Activated CD4-positive, alpha-beta T cell treated with anti-CD3 and anti-CD28 coated beads, Interleukin-2, amount 10 ng/mL, durations not matched to agents 7 days and 5 days (primary cell): ENCODE measurements at places on chromosomes 3 and 15. TPM values are rescaled to one million over a fixed set of nuclear protein-coding genes. Genes with fewer than 3 reads are reported as not detected.
A peak's percentile ranks its signal among the peaks of the same experiment; 100 is the strongest.

DNA sequence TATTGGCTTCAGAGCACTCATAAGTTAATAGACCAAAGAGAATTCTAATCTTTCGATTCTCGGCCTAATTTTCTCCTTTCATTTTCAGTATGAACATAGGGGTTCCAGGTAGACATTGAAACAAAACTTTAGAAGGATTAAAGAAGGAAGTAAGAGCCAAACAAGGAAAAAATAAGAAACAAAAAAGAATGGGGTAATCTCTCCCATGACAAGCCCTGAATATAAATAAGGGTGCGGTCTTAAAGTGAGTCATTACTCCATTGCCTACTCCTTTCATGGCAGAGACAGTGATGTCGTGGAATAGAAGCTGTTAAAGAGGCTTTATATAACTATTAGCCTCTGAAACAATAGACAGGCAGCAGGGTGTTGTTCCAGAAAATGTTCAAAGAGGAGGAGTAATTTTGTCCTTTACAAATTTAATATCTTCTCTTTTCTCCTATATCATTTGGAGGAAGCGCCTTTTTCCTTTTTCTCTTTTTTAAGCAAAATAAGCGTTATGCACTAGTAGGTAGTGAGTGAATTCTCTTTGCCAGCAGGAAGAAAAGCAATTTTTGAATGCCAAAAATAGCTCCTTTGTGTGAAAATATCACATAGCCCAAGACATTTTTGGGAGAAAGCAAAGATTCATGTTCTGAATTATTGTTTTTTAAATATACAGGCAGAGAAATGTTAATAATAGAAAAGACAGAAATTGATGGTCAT is 607.9 kb upstream of the KCNMB2 start:
- no peak for DNase-seq

DNA sequence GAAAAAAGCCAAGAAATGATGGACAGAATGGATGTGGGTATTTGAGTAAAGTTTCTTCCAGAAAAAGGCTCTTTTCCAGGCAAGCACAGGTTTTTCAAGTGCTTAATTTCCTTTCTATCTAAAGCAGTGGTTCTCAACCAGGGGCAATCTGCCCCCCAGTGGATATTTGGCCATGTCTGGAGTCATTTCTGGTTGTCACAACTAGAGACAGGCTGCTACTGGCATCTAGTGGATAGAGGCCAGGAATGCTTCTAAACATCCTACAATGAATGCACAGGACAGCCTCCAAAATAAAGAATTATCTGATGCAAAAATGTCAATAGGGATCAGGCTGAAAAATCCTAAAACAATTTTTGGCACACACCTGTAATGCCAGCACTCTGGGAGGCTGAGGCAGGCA is 23.9 kb downstream of the SEC22C start:
- DNase-seq, result peak; percentile 62

Gene POC1A
- total RNA-seq, result 26.9 TPM

DNA sequence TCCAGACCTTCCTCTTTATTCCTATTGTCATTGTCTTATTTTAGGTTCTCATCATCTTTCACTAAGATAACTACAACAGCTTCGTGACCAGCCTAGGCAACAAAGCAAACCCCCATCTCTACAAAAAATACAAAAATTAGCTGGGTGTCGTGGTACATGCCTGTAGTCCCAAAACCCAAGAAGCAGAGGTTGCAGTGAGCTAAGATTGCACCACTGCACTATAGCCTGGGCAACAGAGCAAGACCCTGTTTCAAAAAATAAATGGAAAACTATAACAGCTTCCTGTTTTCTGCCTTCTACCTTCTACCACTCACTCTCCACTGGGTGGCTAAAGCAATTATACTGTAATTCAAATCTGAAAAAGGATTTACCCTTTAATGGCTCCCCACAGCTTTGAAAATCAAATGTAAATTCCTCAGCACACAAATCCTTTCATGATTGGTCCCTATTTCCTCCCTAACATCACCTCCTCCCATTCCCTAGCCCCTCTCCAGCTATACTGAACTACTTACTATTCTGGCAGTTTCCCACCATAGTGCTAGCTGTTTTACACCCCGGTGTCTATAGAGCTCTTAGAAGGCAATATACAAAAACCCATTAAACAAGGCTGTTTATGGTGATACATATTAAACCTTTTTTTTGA is 33.4 kb downstream of the LRRFIP2 start:
- no peak for DNase-seq

DNA sequence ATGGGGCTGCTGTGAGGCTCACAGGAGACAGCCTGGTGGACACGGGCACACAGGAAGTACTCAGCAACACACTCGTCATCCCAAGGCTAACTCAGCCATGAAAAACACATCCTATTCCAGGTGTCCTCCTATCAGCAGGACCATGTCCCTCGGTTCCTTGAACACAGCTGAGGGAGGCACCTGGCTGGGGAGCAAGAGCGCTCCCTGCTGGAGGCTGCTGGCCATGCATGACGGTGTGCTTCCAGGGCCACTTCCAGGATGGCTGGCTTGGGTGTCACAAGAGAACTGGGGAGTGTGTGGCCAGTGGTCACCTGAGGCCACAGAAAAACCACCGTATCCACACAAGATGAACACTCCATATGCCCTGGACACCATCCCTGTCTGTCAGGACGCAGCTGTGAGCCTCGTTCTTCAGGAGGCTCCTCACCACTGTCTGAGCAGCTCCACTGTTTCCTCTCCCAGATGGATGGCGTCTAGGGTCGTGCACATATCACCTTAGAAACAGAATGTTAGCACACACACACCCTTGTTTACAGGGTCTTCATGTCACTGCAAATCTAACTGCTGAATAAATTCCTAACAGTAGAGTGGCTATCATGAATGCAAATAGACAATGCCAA is 31.0 kb downstream of the POC1A start:
- peak; percentile 77 for DNase-seq

DNA sequence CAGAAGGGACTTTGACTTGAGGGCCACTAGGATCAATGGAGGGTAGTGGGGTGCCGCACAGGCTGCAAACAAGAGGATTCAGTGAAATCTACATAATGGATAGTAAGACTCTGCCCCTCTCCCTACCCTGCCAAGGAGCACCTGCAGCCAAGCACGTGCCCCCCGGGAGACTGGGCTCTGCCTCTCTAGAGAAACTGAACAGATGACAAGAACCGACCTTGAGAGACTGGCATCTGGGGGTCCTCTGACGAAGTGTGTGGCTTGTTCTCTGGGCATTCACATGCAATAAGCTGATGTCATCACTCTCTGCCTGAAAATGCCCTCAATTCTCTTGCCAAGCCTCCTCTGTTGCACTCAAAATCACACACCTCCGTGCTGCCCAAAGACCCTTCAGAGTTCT is 132.3 kb downstream of the FAM43A start:
- DNase-seq, result no peak

GRCh38 chr15:69513450-69513960 is 60.9 kb downstream of the RPLP1 start:
- no peak for DNase-seq

- DNase-seq, result no peak
These were observed 114.2 kb upstream of the THRB start for GRCh38 chr3:24608701-24609390.

- DNase-seq, result peak; percentile 23
These were observed 71.2 kb downstream of the GOLIM4 start for GRCh38 chr3:168024537-168024941.

DNA sequence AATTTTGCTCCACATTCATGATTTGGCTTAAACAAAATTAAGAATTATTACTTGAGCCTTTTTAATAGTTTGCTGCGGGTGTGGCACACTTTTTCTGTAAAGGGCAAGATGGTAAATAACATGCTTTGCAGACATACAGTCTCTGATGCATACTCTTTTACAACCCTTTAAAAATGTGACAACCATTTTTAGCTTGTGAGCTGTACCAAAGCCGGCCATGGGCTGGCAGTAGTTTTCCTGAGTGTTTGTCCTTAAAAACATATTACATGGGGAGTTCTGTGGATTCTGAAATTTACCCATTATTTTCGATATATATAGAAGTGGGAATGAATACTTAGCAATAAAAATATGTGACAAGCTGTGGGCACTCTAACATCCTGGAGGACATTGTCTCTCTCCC is 163.4 kb downstream of the FNDC3B start:
- no peak for DNase-seq

DNA sequence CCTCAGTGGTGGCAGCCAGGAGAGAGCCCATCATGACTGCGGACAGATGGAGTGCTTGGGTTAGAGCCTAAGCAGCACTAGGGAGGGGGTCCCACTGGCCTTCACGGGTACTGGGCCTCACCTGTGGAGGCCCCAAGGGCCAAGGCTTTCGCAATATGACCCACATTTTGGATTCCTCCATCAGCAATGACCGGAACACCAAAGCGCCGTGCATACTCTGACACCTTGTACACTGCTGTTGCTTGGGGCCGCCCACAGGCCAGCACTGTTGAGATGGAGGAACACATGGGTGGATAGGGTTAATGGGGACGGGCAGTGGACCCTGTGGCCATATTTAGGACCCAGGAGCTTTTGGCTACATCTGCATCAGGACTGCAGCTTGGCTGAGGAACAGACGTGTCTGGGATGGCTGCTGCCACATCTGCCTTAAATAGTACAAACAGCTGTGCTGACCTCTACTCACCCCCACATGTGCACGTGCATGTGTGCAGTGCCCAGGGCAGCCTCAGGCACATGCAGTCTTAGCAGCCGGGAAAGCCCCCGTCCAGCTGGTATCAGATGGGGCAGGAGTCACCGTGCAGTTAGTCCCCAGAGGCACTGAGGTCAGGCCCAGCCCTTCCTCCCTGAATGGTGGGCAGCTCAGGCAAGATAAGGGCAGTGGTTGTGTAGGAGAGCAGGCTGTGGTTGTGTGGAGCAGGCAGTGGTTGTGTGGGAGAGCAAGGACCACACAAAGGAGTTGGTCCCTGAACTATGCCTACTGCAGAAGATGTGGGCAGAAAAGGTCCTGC is 3.3 kb downstream of the NDUFAF3 start:
- DNase-seq, result no peak

Gene UPK1B
- not detected for total RNA-seq

GRCh38 chr3:37982331-37982730 is 8.3 kb upstream of the VILL start:
- DNase-seq, result no peak

- DNase-seq, result no peak
These were observed 336.2 kb downstream of the ERC2 start for GRCh38 chr3:56131974-56132590.

Gene SNUPN
- 44.1 TPM for total RNA-seq

- DNase-seq, result no peak
These were observed 328.3 kb upstream of the CHRM5 start for GRCh38 chr15:33639978-33640377.

- DNase-seq, result no peak
These were observed 55.8 kb downstream of the GASK1A start for GRCh38 chr3:43034911-43035310.

- DNase-seq, result peak; percentile 66
These were observed 254.1 kb upstream of the SATB1 start for GRCh38 chr3:18679238-18679637.

GRCh38 chr15:68051109-68051508 is 3.0 kb upstream of the PIAS1 start:
- DNase-seq, result no peak

Gene GJD2
- not detected for total RNA-seq

DNA sequence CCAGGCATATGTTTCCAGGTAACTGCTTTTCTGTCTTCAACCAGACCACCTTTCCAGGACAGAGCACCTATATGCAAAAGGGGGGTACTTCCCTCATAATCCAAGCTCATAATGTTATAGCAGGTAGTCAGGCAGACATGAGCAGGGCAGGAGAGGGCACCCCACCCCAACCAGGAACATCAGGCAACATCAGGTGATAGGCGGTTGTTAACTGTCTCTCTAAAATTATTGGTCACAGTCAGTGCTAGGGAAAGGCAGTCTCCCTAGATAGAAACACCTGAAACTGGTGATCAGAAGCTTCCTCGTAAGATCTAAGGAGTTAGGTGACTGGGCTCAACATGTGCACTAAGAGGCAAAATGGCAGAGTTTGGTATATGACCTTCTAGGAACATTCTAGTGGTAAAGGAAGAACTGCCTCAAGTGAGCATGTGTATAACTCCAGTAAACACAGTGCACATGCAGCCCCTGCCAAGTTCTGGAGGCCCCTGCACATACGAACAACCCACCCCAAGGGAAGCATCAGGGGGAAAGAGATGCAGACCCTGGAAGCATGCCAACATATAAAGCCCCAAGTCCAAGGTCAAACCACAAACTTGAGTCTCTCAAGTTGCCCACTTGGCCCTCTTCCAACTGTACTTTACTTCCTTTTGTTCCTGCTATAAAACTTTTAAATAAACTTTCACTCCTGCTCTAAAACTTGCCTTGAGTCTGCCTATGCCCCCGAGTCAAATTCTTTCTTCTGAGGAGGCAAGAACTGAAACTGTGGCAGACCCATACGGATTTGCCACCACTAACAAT is 270.9 kb downstream of the ULK4 start:
- DNase-seq, result no peak

GRCh38 chr3:152737021-152737908 is 97.7 kb upstream of the P2RY1 start:
- no peak for DNase-seq

Gene ADCY5
- not detected for total RNA-seq

- no peak for DNase-seq
These were observed 44.6 kb downstream of the PLCL2 start for GRCh38 chr3:16929311-16929710.

Gene PRR23C
- not detected for total RNA-seq

Gene TTLL13
- 0.45 TPM for total RNA-seq

DNA sequence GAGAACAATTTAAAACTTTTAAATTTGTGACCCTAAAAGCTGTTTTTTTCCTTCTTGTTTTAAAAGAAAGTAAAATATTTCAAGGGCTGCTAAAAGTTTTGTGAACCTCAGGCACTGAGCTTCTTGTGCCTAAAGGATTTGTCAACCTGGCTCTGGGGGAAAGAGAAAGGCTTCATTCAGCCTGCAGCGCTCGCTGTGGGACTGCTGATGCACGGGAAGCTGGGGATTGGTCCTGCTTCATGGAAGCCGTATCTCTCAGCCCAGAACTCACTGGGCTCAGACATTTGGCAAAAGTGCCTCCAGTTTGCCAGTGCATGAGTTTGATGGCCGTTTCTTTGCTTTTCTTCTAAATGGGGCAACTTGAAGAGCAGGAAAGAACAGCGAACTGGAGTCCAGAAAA is 30.8 kb downstream of the TPRG1 start:
- no peak for DNase-seq

DNA sequence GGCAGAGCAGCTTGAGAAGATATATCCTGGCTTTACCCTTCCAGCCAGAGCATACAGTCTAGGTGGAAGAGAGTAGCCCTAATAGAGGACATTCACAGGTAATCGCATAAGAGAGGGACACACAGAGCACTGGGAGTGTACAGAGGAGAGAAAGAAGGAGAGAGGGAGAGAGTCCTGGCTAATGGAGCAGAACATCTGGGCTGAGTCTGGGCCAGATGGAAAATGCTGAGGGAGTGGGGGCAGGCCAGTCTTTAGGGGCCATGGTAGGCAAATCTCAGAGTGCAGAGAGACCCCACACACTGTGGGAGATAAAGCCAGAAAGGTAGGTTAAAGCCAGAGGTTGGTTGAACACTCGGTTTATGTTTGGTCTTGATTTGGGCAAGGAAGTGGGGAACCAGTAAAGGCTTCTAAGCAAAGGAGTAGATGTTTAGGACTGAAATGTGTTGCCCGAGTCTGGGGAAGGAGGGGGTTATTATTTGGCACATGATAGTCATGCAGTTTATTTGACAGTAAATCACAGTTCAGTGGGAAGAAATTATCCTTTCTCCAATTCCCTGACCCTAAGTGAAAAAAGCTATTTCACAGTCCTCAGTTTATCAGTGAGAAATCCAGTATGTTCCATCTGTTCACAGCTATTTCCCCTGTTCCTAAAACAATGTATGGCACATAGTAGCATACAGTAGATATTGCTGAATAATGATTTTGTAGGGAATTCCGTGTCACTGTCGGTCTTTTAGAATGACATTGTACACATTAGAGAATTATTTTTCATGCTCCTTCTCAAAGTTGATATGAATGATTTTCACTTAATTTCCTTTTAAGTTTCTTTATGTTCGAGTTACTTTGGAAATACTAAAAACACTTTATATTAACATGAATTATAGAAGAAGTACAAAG is 45.7 kb downstream of the PDHB start:
- no peak for DNase-seq
